ENCODE measurements at places on chromosomes 12 and 14. TPM values are rescaled to one million over a fixed set of nuclear protein-coding genes. Genes with fewer than 3 reads are reported as not detected.

Gene SNRPF
- total RNA-seq, result 31.4 TPM

Gene PPP1R36
- total RNA-seq, result not detected

Gene KLHL33
- total RNA-seq, result 0.57 TPM

Gene TAS2R7
- not detected for total RNA-seq

GRCh38 chr14:100810435-100810834, 15.5 kb upstream of the MEG3 start:
- DNase-seq, result no peak

DNA sequence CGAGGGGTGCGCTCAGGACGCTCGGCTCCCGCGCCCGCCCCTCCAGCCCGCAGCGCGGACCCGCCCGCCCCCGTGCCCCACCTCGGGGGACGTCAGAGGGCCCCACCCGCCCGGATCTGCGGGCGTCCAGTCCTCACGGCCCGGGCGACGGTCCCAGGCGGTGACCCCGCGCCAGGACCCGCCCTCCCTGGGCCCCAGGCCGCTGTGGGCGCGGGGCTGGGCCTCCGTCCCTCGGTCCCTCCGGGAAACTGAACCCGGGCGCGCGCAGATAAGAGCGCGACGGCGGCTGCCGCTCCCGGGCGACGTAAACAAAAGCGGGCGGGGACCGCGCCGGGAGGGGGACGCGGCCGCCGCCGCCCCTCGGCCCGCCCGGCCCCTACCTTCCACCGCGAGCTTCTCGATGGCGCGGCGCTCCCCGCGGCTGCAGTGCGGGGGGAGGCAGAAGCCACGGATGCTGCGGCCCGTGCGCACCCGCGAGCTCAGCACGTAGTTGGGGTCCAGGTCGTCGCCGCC, 1.1 kb downstream of the CKB start:
- DNase-seq, result no peak

DNA sequence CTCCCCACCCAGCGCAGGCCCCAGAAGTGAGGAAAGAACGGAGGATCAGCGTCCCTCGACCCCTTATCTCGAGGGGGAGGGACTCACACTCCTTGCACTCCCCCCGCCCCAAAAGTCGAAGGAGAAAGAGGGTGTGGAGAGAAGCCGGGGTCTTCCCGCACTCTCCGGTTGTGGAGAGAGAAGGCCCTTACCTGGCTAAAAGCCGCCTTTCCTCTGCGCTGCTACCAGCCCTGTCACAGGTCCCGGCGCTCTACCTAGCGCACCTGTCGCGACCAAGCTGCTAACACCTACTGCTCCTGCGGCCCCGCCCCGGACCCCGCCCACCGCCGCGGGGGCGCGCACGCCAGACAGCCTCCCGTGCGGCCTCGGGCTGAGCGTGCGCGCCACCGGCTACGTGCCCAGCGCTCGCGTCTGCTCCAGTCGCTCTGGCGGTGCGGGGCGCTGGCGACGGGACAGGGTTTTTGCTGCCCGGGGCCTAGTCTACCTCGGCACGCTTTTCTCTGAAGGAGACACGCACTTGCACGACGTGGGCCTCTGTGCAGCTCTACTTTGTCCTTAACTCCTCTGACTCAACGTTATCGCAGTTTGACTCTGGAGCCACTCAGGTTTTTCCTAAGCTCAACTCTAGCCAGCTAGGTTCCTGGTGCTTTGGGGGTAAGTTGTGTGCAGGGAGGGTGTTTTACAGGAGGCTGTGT, at the start of gene LIMA1:
LIMA1 (minus strand) TSS at position 292 of the 695 bp plus-strand sequence. CDS start 34,769 bp downstream, outside the sequence.
- DNase-seq, result peak; percentile 95

Data from naive thymus-derived CD8-positive, alpha-beta T cell (primary cell).